ENCODE measurements at places on chromosomes 1 and 21. TPM values are rescaled to one million over a fixed set of nuclear protein-coding genes. Genes with fewer than 3 reads are reported as not detected.

Gene SYTL1
- 7.9 TPM for total RNA-seq

Gene LDLRAD1
- not detected for total RNA-seq

Gene LZIC
- 37.0 TPM for total RNA-seq

Gene GLIS1
- total RNA-seq, result not detected

Gene DYNLT5
- total RNA-seq, result 0.22 TPM

DNA sequence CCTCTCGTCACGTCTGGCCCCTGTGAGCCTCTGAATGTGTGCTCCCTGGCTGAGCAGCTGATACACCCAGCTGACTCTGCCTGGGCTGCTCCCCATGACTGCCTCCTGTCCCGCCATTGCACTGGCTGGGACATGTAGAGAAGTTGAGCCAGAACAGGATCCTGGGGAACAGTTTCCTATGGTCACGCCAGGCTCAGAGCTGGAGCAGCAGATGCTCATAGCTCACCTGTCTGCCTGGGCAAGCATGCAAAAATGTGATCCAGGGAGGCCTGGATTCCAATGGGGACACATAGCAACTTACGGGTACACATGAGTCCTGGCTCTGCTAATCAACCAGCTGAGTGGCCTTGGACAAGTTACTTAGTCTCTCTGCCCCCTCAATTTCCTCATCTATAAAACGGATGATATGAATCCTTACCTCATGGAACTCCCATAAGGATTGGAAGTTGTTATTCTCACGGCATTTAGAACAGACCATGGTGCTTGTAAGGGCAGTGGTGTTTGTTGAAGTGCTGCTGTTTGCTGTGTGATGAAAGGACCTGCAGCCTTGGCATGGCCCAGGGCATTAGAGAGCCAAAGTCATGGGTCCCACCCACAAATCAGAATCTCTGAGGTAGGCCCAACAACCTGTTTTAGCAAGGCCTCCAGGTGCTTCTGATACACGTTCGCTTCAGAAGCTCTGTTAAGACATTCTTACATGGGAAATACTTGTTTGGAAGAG lies 150.3 kb upstream of the VANGL1 start:
- no peaks in the 10 kb centered on the region for H3K36me3 ChIP-seq
- peaks cover 15% of the 10 kb centered on the region for H3K4me1 ChIP-seq
- no peaks in the 10 kb centered on the region for H3K27me3 ChIP-seq
- H3K4me3 ChIP-seq, result no peak overlapping the region

- peaks cover 34% of the 10 kb centered on the region for H3K4me1 ChIP-seq
- peak overlapping the region; percentile 93 for H3K27ac ChIP-seq
- H3K27me3 ChIP-seq, result no peaks in the 10 kb centered on the region
- H3K4me3 ChIP-seq, result peak overlapping the region; percentile 82
These were observed 894 bp downstream of the EPB41 start for GRCh38 chr1:28915031-28915895.

GRCh38 chr1:56495538-56495937 lies 83.8 kb downstream of the PLPP3 start:
- peaks cover 35% of the 10 kb centered on the region for H3K4me1 ChIP-seq
- DNase-seq, result no peak
- peaks cover 3% of the 10 kb centered on the region for H3K36me3 ChIP-seq
- no peak overlapping the region for H3K27ac ChIP-seq
- no peaks in the 10 kb centered on the region for H3K27me3 ChIP-seq

GRCh38 chr1:1941211-1941841 lies 22.2 kb upstream of the TMEM52 start:
- H3K4me1 ChIP-seq, result no peaks in the 10 kb centered on the region
- DNase-seq, result peak; percentile 1
- H3K4me3 ChIP-seq, result no peak overlapping the region

DNA sequence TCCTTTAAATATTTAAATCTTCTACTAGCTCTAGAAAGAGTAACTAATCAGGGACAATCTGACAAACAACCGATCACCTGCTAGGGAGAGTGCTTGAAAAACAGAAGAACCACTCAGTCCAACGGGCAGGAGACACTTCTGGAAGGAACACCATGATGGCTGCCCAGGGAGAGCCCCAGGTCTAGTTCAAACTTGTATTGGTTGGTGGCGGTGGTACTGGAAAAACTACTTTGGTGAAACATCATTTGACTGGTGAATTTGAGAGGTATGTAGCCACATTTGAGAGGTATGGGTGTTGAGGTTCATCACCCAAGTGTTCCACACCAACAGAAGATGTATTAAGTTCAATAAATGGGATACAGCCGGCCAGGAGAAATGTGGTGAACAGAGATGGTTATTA lies 4.8 kb upstream of the WDR47 start:
- H3K4me1 ChIP-seq, result no peaks in the 10 kb centered on the region
- H3K36me3 ChIP-seq, result no peaks in the 10 kb centered on the region
- no peak for DNase-seq
- H3K27ac ChIP-seq, result no peak overlapping the region

DNA sequence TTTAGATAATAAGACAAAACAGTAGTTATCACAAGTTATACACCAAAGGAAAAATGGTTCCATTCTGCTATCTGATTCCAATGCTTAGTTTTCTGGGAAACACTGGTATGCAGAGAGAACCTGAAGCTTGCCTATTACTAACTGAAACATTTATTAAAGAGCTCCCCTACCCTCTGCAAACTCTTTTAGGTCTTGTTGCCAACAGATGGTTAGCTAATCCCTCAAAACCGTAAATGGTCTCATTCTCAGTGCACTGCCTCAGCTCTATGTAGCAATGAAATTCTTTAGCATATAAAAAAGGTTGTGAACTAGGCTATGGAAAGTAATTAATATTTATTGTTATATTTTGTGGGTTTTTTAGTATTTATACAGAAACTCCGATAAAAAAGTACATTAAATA lies 20.4 kb downstream of the C21orf91 start:
- no peak for DNase-seq
- H3K4me3 ChIP-seq, result no peak overlapping the region
- no peaks in the 10 kb centered on the region for H3K4me1 ChIP-seq
- H3K27ac ChIP-seq, result no peak overlapping the region

GRCh38 chr1:211813590-211813989 lies 17.0 kb downstream of the LPGAT1 start:
- no peaks in the 10 kb centered on the region for H3K27me3 ChIP-seq
- no peaks in the 10 kb centered on the region for H3K36me3 ChIP-seq
- no peaks in the 10 kb centered on the region for H3K4me1 ChIP-seq
- H3K27ac ChIP-seq, result no peak overlapping the region
- no peak for DNase-seq

DNA sequence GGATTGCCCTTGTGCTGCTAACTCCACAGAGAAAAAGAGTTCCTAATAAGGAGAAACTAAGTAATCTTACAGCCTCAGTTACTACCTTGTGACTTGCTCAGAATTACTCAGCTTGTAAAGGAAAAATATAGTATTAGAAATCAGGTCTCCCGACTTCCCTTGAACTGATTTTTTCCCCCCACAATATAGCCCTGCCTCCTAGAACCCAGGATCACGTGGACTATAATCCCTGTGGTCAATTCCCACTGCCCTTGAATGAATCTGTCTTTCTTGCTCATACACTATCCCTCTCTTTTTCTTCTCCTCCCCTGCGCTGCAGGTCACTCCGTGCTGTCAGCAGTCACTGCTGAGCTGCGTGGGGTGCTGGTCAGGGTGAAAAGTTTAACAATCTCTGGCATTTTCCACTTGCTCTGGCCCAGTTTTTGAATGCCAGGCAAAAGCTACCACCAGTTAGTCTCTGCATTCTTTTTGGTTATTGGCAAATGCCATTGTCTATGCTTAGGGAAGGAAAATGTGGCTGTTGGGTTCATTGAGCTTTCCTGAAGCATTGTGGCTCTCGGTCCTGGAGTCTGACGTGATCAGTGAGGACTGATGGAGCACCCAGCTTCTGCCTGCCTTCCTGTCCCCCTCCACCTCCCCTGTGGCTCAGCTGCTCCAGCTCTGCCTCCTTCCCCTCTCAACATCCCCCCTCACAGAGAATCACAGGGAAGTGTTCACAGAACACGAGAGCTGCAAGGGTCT lies 1.9 kb upstream of the MYOC start:
- no peaks in the 10 kb centered on the region for H3K36me3 ChIP-seq
- no peaks in the 10 kb centered on the region for H3K4me1 ChIP-seq
- no peaks in the 10 kb centered on the region for H3K27me3 ChIP-seq
- no peak for DNase-seq
- H3K4me3 ChIP-seq, result no peak overlapping the region
- no peak overlapping the region for H3K27ac ChIP-seq

- no peaks in the 10 kb centered on the region for H3K4me1 ChIP-seq
- no peaks in the 10 kb centered on the region for H3K36me3 ChIP-seq
- H3K27ac ChIP-seq, result peak within 1 kb of the TSS; percentile 58
- H3K4me3 ChIP-seq, result peak within 1 kb of the TSS; percentile 94
- peak; percentile 92 for DNase-seq
These were observed at the start of gene HAX1 for GRCh38 chr1:154272217-154272998. TSS of gene HAX1 (plus strand) at chr1:154272629. CDS start at chr1:154272724, 95 bp downstream.

GRCh38 chr21:35156293-35157278 lies 107.5 kb upstream of the RUNX1 start:
- H3K4me3 ChIP-seq, result no peak overlapping the region
- no peak for DNase-seq
- H3K27me3 ChIP-seq, result no peaks in the 10 kb centered on the region
- no peaks in the 10 kb centered on the region for H3K36me3 ChIP-seq

GRCh38 chr1:245603311-245603865 lies 448.6 kb downstream of the KIF26B start:
- H3K36me3 ChIP-seq, result no peaks in the 10 kb centered on the region
- no peak overlapping the region for H3K27ac ChIP-seq
- peaks cover 7% of the 10 kb centered on the region for H3K4me1 ChIP-seq
- H3K4me3 ChIP-seq, result no peak overlapping the region
- H3K27me3 ChIP-seq, result no peaks in the 10 kb centered on the region

DNA sequence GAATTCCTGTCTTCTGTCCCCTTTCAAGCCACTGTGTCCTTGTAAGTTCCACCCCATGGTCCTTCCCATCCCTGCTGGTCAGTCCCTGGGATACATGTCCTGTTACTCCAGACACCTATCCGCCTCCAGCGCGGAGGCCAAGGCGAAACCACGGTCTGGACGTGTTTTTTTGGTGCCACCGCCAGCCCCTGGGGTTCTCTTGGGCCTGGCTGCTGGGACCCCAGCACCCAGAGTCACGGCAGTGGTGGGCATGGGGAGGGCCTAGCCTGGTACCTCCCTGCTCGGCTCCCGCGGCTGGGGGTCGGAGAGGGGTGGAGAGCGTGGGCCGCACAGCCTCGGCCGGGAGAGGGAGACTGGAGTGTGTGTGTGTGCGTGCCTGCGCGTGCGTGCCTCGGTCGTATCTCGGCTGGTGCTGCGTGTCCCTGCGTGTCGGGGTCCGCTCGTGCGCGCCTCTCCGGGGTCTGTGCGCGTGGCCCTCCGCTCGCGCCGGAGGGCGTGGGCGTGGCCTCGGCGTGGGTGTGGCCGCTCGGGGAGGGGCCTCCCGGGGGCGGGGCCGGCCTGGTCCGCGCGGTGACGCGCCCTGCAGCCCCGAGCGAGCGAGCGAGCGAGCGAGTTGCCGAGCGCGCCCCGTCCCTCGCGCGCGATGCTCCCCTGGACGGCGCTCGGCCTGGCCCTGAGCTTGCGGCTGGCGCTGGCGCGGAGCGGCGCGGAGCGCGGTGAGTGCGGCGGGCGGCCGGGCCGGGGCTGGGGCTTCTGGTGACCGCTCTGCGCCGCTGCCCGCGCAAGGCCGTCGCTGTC lies at the start of gene VWA1:
Gene VWA1, plus strand, starts transcription at position 585 of the 798 bp plus-strand sequence. Its CDS starts 59 bp downstream, at position 644.
- peaks cover 35% of the 10 kb centered on the region for H3K27me3 ChIP-seq
- no peaks in the 10 kb centered on the region for H3K36me3 ChIP-seq
- DNase-seq, result peak; percentile 86
- H3K27ac ChIP-seq, result no peak within 1 kb of the TSS

DNA sequence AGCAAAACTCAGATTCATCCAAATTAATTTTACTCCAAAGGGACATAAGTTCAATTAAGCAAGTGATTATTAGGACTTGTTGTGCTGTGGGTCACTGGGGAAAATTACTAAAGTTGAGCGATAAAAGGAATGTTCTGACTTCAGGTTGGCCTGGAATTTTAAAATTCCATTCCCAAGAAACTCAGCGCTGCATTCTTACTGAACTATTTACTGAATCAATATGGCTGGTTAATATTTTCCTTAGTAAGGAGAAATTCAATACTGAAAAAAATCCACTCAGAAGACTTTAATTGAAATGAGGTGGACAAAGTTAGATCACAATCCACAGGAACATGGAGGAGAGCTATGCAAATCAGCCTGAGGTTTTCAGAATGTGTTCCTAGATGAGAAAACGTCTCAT lies 578.9 kb upstream of the NR5A2 start:
- H3K27ac ChIP-seq, result no peak overlapping the region
- no peak overlapping the region for H3K4me3 ChIP-seq
- H3K36me3 ChIP-seq, result no peaks in the 10 kb centered on the region
- H3K4me1 ChIP-seq, result peaks cover 7% of the 10 kb centered on the region
- DNase-seq, result no peak

- H3K36me3 ChIP-seq, result no peaks in the 10 kb centered on the region
- no peaks in the 10 kb centered on the region for H3K27me3 ChIP-seq
- peaks cover 3% of the 10 kb centered on the region for H3K4me1 ChIP-seq
- no peak overlapping the region for H3K27ac ChIP-seq
These were observed 66.3 kb downstream of the CD58 start for GRCh38 chr1:116504308-116505156.

DNA sequence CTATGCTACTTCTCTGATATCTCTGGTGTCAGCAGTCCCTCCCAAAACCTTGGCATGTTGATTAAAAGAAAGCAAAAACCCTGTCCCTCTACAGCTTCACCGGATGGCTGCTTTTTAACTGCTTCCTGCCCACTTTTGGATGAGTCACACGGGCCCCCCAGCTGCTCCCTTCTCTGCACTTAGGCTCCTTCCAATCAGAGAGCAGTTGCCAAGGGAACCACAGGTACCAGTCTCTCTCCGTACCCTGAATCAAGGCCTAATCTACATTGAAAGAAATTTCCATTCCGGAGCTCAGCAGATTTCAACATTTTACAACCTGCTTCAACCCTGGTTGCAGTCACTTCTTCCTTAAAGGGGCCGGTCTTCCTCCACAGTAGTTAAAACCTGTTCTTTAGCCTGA lies 70.6 kb upstream of the GJB5 start:
- DNase-seq, result no peak
- no peaks in the 10 kb centered on the region for H3K27me3 ChIP-seq
- H3K36me3 ChIP-seq, result no peaks in the 10 kb centered on the region
- no peak overlapping the region for H3K27ac ChIP-seq

GRCh38 chr21:38388203-38388602 lies 110.1 kb downstream of the ERG start:
- H3K4me3 ChIP-seq, result no peak overlapping the region
- H3K36me3 ChIP-seq, result no peaks in the 10 kb centered on the region
- no peak overlapping the region for H3K27ac ChIP-seq
- H3K4me1 ChIP-seq, result peaks cover 7% of the 10 kb centered on the region
- H3K27me3 ChIP-seq, result no peaks in the 10 kb centered on the region
- no peak for DNase-seq

DNA sequence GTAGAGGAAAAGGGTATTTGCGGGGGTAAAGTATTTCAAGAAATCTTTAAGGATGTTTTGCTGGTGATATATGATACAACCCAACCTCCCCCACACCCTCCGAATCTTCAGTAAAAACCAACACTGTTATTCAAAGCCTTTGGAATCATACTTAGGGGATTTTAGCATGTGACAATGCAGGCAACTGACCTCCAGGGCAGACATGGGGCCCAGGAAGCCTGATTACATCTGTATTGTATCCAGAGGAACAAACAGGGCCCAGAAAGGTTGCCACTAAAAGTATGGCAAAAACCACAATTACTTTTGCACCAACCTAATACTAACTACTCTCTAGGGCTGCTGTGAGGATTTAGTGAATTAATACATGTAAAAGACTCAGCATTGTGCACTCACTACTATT lies 43.9 kb upstream of the CNN3 start:
- H3K27me3 ChIP-seq, result no peaks in the 10 kb centered on the region
- peak; percentile 54 for DNase-seq
- H3K4me3 ChIP-seq, result no peak overlapping the region
- no peak overlapping the region for H3K27ac ChIP-seq
- peaks cover 13% of the 10 kb centered on the region for H3K4me1 ChIP-seq

- peak; percentile 89 for DNase-seq
- peaks cover 23% of the 10 kb centered on the region for H3K4me1 ChIP-seq
- H3K27me3 ChIP-seq, result peaks cover 67% of the 10 kb centered on the region
- H3K27ac ChIP-seq, result no peak overlapping the region
- H3K36me3 ChIP-seq, result no peaks in the 10 kb centered on the region
These were observed 2.1 kb downstream of the EVA1B start for GRCh38 chr1:36321119-36321951.
